ENCODE measurements at places on chromosomes 7 and 10.

GRCh38 chr7:117193564-117193963, 129.3 kb downstream of the WNT2 start:
- no peak for DNase-seq

DNA sequence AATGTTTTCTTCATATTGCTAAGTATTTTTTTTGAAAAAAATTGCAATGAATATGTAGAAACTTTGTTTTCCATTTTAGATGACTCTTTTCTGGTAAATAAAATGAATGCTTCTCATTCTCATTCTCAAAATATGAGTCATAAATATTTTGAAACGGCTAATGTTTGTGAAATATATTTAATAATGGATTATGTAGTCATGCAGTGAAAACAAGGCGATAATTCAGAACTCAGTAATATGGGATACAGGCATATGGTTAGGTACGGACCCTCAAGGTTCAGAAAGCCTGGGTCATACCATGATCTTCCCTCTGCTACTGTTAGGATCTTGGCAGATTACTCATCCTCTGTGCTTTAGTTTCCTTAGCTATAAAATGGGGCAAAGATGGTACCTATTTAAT, 46.2 kb upstream of the SLC39A12 start:
- DNase-seq = no peak

DNA sequence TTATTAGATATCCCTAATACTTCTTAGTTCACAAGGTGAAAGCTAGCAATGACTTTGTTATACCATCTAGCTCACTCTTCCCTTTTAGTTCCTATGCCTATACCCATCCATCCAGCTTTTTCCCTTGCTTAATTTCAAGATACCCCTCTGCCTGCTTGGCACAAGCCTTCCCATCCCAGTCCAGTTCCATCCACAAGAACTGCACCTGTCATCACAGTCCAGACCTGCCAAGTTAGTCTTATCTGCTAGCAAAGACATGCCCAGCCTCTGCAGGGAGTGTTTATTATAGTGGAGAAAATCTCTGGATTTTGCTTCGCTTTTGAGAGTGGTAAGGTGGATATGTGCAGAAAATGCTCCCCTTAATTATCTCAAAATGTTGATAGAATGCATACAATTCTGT, 158.2 kb downstream of the ST7 start:
- no peak for DNase-seq

GRCh38 chr7:139044813-139045794, 9.3 kb upstream of the ZC3HAV1L start:
- no peak for DNase-seq

DNA sequence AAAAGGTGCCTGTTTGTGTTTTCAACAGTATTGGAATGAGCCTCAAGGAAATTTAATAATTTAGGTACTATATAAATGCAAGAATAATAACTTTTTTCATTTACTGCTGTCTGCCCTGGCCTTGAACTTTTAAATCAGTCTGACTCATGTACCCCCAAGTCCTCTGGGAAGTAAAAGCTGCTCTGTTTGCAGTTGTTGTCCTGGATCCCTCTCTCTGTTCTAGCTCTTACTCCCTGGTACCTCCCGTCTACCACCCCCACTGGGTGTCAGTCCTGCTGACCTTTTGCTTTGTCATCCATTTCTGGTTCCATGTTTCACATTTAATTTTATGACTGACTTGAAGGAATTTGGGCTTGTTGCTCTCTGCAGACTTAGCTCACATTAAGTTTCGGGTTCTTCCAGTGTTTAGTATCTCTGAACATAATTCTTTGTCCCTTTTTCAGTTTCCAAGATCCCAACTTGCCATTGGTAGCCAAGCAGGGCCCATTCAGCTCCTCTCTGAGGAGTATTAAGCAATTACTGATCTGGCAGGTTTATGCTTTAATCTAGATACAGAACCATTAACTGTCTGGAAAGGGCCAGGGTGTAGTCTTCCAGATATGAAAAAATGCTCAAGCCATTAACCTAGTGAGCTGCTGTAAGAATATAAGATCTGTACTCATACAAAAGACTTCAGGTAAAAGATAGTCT, 208.7 kb upstream of the FAM3C start:
- DNase-seq = no peak

- DNase-seq = no peak
Observed at GRCh38 chr7:107687656-107688055, 27.0 kb downstream of the SLC26A4 start.

DNA sequence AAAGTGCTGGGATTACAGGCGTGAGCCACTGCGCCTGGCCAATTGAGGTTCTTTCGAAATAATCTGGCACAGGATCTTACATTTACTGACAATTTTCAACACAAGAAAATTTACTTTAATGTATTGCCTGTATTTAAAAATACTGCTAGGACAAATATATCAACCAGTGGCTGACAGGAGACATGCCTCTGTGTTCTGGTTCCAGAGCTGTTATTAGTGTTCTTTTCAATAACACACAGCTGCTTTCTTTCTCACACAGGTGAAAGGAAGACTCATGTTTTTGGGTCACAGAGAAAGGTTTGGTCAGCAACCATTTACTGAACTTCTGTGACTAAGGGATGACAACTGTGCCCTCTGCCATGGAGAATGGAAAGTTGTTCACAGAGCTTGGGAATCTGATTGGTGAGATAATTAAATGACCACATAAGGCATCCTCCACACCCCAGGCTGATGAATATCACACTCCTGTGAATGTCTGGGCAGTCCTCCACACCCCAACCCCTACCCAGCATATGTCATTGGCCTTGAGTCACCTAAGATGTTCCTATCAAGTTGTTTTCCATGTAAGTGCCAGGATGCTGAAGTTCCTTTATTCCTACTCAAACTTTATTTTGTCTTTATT, 180.1 kb downstream of the RAPGEF5 start:
- no peak for DNase-seq

Measured in H9 (cell line).